GM13976 (cell line): ENCODE measurements at places on chromosomes 5 and 9.

DNA sequence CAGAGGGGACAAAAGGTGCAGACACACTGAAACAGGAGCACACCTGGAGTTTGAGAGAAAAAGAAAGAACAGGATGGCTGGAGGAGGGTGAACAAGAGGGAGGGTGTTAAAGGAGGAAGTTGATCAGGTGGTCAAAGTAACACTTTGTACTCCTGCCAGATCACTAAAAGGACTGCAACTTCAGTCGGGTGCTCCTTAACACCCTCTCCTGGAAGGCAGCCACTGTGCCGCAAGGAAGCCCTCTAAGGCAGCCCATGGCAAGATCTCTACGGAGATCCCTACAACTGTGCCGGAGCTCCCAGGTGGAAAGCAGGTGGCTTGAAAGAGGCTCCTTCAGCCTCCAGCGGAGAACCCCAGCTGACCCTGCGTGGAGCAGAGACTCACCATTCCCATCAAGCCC is 124.4 kb upstream of the MSX2 start:
- DNase-seq = no peak

- DNase-seq = no peak
Measured at GRCh38 chr9:135963938-135964337, 2.8 kb upstream of the UBAC1 start.

- DNase-seq = no peak
Measured at GRCh38 chr9:2675834-2676233, 41.5 kb upstream of the KCNV2 start.

DNA sequence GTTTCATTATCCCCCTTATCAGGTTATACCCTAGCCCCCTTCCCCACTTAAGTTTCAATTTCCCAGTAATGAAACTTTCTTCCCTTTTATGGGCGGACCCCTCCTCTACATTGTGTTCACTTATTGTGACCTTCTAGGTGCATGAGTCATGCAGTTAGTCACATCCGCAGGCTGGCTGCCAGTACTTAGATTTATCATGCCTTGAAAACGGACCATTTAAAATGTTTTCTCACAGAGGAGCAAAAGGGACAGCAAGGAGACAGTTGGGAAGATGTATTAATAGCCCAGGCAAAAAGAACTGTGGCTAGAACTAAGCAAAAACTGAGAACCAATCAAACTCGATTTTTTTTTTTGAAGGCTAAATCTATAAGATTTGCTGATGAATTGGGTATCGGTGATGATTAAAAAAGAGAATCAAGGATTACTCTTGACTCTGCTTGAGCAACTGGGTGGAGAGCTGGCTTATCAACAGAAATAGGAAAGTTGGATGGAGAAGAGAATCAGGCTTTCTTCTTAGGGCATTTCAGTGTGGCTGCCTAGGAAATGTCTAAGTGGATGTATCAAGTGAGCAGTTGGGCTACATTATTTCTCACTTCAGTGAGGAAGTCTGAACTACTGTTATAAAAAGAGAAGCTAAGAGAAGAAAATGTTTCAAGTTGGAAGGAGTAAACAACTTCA is 615.0 kb downstream of the HINT1 start:
- no peak for DNase-seq

GRCh38 chr5:150609843-150610584 is 30.4 kb upstream of the SYNPO start:
- DNase-seq = no peak

DNA sequence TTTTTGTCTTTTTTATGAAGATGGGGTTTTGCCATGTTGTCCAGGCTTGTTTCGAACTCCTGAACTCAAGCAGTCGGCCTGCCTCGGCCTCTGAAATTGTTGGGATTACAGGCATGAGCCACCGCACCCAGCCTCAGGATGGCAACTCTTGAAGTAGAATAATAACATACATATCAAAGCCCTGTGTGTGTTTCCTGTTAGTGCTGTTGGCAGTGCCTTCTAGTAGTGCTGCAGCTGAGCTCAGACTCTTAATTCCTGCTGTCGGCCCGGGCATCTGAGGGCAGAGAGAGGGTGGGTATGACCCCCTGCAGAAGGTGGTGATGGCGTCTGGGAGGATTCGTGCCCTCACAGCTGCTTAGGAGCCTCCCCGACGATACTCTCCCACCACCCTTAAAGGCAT is 227.2 kb downstream of the PDZD2 start:
- no peak for DNase-seq

DNA sequence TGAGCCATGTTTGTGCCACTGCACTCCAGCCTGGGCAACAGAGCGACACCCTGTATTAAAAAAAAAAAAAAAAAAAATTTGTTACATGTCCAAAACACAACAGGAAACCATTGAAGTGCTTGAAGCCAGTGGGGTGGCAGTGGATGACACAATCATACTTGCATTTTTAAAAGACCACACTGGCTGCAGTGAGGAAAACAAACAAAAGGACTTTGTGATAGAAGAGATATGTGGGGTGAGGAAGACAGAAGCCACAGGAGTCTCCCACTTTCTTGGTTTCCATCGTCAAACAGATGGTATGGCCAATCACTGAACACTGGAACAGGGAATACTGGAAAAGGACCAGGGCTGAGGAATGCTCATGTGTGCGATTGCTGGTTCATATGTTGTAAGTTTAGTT is 20.9 kb upstream of the COMMD10 start:
- DNase-seq = no peak

DNA sequence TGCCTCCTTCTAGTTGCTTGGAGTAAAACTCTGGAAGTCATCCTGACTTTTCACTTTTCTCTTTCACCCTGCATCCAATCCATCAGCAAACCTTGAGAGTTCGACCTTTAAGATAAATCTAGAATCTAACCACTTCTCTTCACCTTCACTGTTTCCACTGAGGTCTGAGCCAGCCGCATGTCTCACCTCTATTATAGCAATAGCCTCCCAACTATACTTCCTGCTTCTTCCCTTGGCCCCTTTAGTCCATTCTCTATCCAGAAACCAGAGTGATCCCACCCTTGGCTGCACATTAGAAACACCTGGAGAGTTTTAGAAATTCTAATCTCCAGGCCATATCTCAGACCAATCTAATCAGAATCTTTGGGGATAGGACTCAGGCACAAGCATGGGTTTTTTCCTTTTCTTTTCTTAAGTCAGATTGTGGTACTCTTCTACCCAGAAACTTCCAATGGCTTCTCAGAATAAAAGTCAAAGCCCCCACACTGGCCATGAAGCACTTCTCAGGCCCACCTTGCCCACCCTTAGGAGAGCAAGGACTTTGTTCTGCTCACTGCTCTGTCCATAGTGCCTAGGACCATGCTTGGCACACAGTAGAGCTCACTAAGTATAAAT is 33.1 kb downstream of the MFAP3 start:
- DNase-seq = no peak

- no peak for DNase-seq
Measured at GRCh38 chr5:148697180-148697808, 43.0 kb upstream of the HTR4 start.

GRCh38 chr5:142866563-142867275 is 96.5 kb downstream of the ARHGAP26 start:
- peak; percentile 74 for DNase-seq

DNA sequence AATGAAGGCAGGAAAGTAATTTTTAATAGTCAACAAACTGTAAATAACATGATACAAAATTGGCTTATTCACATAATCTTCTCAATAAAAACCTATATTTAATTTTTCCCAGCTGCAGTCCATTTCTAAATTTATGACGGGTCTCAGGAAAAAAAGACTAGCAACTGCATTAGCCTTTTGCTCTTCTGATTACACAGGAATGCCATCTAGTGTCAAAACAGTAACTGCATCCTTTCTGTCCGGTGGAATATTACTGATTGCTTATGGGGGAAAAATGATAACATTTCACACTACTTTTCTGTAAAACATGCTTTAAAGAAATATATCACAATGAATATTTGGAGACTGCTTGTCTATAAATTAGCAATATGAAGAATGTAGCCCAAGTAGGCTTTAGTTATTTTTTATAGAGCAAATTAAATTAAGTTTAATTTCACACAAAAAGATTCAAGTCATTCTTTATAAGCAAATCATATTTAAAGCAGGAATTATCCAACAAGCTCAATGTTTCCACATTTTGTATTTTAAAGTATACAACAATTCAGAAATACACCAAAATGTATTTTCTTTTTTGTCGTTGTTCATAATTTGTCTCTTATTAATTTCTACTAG is 534.7 kb downstream of the CDH10 start:
- DNase-seq = peak; percentile 5

DNA sequence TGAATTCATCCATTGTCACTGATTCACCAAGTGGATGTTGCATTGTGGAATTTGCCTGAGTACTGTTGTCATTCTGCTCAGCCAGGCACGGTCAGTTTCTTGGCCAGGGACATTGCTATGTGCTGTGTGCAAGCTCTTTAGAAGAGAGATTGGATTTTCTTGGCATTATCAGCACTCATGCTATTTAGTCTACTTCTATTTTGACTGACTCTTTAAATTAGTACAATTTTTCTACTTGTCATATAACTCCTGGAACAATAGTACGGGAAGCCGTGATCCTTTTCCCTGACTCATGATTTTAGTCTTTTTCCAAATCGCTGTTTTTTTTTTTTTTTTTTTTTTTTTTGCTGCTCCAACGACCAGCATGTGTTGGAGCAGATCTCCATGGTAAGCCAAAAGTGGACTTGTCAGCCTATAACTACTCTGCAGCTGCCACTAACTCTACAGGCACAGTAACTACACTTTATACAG is 129.7 kb downstream of the CDC42SE2 start:
- no peak for DNase-seq

- no peak for DNase-seq
Measured at GRCh38 chr9:105447386-105447813, 434 bp upstream of the FSD1L start.

- no peak for DNase-seq
Measured at GRCh38 chr5:141409598-141410306, 1.9 kb downstream of the PCDHGB6 start.

GRCh38 chr9:77422969-77423368 is 225.2 kb downstream of the GNA14 start:
- DNase-seq = no peak

GRCh38 chr5:39399135-39400036 is 25.4 kb downstream of the DAB2 start:
- DNase-seq = no peak

GRCh38 chr5:166596043-166596442 is 1695.4 kb upstream of the WWC1 start:
- no peak for DNase-seq

- no peak for DNase-seq
Measured at GRCh38 chr9:805151-805550, 36.3 kb upstream of the DMRT1 start.

GRCh38 chr9:24011881-24012280 is 185.8 kb upstream of the ELAVL2 start:
- DNase-seq = no peak

- peak; percentile 51 for DNase-seq
Measured at GRCh38 chr5:60677850-60678664, 21.9 kb downstream of the DEPDC1B start.

GRCh38 chr9:72025906-72026305 is 34.5 kb downstream of the C9orf57 start:
- no peak for DNase-seq

DNA sequence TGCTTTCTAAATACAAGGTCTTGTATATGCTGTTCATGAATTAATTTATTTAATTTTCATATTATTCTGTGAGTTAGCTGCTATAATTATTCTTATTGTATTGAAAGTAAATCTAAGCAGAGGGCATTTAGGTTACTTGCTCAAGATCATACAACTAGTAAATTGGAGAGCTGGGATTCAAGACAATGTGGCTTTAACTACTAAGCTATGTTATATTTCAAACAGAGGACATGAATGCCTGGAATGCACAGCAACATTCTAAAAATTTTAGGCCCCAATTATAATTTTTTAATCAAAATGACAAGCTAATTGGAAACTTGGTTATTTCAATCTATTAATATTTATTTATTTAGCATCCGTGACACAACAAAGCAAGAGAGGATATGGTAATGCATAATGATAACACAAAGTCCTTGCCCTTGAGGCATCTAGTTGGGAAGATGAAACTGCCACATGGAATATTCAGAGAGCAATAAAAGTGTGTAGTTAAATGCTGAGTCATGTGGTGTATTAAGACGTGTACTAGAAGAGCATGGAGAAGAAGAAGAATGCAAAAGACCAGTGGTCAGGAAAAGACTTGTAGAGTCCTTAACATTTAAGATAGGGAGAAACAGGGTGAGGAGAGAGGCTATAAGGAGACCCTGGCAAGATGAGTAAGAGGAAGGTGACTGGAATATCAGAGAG is 24.4 kb downstream of the CTXN3 start:
- no peak for DNase-seq

- no peak for DNase-seq
Measured at GRCh38 chr5:82386576-82386975, 108.4 kb upstream of the RPS23 start.

- DNase-seq = no peak
Measured at GRCh38 chr5:17177501-17178372, 39.7 kb upstream of the BASP1 start.

- DNase-seq = no peak
Measured at GRCh38 chr9:118271936-118272335, 567.7 kb downstream of the TLR4 start.

- DNase-seq = peak; percentile 33
Measured at GRCh38 chr5:124630767-124631704, 115.4 kb downstream of the ZNF608 start.

GRCh38 chr9:118928722-118929121 is 440.5 kb downstream of the BRINP1 start:
- DNase-seq = no peak

DNA sequence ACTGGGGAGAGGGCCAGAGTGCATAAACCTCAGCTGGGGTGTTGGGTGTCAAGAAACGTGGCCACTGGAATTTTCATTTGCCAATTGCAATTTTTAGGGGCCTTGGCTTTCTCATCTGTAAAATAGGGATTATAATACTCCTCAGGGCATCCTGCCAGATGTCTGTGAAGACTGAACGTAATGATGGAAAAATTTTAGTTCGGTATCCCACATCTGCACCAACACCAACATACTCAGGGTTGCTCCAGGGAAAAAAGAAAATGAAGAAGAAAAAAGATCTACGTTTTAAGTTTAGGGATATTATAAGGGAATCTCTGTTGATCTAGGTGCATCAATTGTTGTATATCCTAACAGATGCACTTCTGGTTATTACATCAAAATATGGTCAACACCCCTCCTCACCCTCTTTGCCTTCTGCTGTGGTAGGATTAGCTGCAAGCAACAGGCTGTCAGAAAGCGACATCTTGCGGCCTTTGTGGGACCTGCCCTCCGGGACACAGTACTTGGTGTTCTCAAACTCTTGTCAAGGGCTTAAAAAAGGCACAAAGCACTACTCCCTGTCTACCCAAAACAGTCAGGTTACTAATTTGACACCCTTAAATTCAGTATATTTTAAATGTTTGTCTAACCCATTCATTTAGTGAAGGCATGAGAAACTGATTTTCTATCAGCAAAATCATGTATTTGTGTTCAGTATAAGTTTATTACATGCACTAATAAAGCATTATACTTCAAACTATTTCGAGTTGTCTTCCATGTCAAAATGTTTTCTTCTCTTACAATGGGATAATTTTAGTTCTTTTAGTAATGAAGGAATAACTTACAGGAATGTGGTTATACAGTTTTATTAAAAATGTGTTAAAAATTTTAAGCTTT is 8.3 kb upstream of the TBC1D2 start:
- peak; percentile 74 for DNase-seq

- DNase-seq = no peak
Measured at GRCh38 chr5:140341591-140341990, 4.8 kb downstream of the HBEGF start.

- DNase-seq = peak; percentile 27
Measured at GRCh38 chr9:104091708-104092107, 2.4 kb upstream of the SMC2 start.
